Stimulated activated CD8-positive, alpha-beta memory T cell treated with anti-CD3 and anti-CD28 coated beads, Interleukin-2, amount 100 ng/mL, for 48 hours (primary cell): ENCODE measurements at places on chromosomes 1 and 21.

DNA sequence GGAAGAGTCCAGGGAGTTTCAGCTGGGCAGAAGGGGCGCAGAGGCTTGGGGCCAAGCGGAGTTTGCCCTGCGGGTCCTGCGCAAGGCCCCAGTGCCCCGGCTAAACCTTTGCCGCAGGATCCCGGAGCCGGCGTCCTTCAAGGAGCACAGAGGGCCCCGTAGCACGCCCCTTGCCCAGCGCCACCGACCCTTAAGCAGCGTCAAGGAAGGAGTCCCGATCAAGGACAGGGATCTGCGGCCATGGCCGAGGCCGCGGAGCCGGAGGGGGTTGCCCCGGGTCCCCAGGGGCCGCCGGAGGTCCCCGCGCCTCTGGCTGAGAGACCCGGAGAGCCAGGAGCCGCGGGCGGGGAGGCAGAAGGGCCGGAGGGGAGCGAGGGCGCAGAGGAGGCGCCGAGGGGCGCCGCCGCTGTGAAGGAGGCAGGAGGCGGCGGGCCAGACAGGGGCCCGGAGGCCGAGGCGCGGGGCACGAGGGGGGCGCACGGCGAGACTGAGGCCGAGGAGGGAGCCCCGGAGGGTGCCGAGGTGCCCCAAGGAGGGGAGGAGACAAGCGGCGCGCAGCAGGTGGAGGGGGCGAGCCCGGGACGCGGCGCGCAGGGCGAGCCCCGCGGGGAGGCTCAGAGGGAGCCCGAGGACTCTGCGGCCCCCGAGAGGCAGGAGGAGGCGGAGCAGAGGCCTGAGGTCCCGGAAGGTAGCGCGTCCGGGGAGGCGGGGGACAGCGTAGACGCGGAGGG, 520 bp downstream of the CLIC6 start:
- no peak for DNase-seq

GRCh38 chr1:32939655-32940371, 24.8 kb downstream of the RNF19B start:
- peak; percentile 7 for DNase-seq

DNA sequence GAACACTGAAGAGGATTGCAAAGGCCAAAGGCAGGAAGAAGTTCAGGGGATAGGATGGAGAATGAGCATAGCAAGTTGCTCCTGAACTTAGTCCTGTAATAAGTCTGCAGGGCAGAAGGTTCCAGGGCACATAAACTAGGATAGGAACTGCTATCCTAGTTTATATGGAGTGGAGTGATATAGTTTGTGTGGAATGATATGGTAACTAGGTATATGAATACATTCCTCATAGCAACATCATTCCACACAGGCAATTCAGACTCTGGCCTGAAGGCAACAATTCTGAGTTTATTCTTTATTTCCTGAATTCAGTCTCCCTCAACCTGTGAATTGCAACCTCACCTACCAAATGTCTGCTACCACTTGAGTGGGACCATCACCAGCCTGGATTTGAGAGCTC, 154.9 kb upstream of the GREM2 start:
- DNase-seq = no peak

GRCh38 chr1:47137198-47137597, at the start of gene CYP4A22:
CYP4A22 (plus strand) TSS chr1:47137441; CDS start chr1:47137486, 45 bp downstream.
- no peak for DNase-seq

DNA sequence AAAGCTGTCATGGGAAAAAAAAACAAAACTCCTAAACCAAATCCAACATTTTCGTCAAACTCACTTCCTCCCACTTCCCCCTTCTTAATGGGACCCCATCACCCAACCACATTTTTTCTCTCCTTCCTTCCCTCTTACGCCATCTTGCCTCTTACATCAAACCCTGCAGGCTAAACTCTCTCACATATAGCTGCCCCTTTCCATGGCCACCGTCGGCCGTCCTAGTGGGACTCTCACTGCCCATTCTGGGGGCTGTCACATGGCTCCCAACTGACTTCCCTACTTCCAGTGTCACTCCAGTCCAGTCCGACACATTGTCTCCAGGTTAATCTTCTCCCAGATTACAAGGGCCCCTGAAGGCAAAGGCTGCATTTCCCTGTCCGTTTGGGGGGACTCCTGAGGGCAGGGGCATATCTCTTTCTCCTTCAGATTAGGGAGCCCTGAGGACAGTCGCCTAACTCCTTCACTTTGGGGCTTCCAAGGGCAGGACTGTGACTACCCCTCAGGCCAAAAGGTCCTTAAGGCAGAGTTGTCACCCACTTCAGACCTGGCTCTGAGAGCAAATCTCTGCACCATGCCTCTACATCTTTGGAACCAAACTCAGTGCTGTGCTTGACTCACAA, 658 bp downstream of the UBXN11 start:
- no peak for DNase-seq

DNA sequence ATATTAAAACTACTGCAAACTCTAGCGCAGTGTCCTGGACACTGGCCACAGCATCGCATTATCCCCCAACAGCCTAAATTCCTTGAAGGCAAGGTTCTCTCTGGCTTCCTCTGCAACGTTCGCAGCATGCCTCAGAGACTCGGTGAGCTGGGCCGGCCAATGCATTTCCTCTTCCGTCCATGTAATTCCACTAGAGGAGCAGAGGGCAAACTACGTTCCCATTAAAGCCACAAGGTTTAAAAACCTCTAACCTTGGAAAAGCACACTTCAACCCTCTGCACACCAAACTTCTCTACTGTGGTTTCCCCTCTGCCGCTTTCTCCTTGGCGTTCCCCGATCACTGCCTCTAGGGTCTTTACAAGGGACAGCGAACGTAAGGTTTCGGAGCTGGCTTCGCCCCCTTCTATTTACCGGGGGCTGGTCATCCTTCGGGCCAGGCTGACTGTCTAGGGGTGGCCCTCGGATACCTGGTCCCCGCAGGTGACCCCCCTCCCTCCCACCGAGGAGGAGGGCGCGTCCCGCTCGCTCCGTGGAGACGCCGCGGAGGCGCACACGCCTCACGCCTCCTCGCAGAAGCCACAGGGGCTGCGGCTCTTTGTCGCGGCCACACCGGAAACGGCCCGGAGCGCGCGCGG, 456 bp upstream of the SMYD2 start:
- no peak for DNase-seq

- DNase-seq = no peak
Measured at GRCh38 chr1:2950926-2951305, 70.4 kb upstream of the ACTRT2 start.

DNA sequence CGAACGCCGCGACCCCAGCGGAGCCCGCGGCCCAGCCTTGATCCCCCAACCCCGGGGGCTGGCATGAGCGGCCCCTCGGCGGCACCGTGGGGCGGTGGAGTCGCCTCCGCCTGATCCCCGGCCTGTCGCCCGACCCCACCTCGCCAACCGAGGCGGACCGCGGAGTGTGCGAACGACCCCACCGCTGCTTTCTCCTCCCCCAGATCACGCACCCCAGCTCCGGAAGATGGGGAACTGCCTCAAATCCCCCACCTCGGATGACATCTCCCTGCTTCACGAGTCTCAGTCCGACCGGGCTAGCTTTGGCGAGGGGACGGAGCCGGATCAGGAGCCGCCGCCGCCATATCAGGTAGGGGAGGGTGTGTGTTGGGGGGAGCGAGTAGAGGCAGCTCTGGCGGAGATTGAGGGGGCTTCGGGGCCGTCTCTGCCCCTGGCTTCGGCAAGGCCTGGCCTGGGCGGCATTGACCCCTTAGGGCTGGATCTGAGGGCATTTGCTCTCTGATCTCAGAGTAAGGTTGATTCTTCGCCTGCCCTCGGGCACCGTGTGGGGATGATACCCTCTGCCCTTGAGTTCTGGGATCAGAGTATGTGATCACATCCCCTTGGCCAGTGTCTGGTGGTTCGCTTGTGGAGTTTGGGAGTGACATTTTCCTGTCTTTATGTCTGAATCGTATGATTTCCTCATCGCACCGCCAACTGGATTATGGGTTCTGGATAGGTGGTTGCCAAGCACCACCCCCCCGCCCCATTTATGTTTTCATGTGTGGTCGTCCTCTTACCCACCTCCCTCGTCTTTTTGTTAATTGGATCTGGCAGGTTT, 668 bp downstream of the RNF11 start:
- DNase-seq = peak; percentile 18

GRCh38 chr1:100438789-100439188, 86.5 kb downstream of the CDC14A start:
- DNase-seq = no peak

DNA sequence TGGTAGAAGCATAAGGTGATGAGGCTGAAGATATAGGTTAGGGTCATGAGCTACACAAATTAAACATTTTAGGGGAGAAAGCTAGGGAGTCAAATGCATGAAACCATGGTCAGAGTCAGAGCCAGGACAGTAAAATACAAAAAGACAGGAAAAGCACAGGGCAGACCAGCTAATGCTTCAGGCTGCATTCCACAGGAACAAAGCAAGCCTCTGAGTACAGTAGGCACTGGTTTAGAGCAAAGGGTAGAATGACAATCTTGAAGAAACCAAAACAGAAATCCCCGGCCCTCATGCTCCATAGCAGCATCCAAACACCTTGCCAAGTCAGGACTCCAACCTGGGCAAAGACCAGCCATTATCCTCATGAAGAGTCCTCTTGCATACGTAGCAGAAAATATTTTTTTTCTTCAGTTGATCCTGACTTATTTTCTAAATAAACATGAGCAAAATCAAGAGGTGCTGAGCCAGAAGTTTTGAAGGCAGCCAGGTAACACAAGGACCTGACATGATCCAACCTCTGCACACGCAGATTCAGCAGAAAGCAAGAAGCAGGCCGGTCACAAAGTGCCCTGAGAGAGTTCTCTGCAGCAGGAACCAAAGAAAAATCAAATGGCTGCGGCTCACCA, 273.1 kb downstream of the TTLL7 start:
- DNase-seq = no peak

GRCh38 chr1:179153217-179153616, 71.3 kb downstream of the TOR3A start:
- DNase-seq = no peak

DNA sequence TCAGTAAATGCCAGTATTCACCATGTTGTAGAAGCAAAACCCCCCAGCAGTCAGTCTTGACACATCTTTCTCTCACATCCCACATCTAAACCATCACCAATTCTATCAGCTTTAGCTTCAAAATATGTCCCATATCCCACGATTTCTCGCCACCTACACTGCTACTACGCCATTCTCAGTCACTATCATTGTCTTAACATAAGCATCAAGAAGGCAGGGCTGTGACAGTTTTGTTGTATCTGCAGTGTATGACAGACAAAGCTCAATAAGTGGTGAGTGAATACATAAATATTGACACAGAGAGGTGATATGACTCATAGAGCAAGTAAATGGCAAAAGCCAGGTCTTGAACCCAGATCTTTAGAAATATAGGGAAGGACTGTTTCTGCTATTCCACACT, 59.9 kb downstream of the JAK1 start:
- no peak for DNase-seq
